Activated T-helper 1 cell treated with anti-CD3 and anti-CD28 coated beads, Interleukin-2, amount 50 U/mL, for 16 hours (primary cell): ENCODE measurements at places on chromosomes 11 and 22.

DNA sequence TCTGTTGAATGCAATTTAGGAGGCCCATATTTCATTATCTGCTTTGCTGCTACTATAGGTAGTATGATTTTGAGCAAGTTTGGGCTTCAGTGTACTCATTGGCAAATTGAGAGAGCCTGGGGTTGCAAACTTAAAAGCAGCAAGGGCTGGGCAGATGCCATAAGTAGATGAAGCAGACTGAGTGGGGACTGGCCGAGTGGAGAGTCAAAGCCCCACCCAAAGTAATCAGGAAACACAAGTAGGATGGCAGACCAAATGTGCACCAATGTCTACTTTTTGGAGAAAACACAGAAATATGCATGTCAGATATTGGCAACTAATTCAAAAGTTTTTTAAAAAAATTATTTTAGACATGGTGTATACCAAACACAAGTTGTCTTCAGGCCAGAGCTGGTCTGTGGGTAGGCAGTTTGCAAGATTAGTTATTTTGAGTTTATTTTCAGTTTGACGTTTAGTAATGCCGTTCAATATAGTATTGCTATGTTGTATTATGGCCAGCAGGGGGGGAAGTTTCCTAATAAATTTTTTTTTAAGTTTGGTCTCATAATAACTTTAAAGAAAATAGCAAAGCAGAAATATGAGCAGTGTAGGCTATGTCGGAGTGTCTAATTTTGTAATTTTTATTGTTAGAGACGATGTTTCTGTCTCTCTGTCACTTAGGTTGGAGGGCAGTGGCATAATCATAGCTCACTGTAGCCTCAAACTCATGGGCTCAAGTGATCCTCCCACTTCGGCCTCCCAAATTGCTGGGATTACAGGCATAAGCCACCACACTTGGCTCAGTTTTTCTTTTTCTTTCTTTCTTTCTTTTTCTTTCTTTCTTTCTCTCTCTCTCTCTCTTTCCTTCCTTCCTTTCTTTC, 105.1 kb downstream of the HIPK3 start:
- DNase-seq = no peak

DNA sequence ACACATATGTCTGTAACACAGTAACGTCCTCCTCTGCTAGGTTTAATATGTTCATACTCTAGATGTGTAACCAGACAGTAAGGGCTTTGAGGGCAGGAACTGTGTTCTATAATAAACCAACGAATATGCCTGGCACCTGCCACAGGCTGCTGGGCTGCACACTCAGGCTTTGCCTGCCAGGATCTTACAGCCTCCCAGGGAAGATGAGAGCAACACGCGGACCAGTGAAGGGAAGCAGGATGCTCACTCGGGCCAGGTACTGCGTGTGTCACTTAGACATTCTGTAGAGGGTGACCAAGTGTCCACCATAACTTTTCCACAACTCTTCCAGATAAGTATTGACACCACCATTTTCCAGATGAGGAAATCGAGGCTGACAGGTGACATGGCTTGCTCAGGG, 21.7 kb upstream of the BAIAP2L2 start:
- no peak for DNase-seq

- no peak for DNase-seq
These were observed 17.9 kb downstream of the TTC17 start for GRCh38 chr11:43376594-43376993.

DNA sequence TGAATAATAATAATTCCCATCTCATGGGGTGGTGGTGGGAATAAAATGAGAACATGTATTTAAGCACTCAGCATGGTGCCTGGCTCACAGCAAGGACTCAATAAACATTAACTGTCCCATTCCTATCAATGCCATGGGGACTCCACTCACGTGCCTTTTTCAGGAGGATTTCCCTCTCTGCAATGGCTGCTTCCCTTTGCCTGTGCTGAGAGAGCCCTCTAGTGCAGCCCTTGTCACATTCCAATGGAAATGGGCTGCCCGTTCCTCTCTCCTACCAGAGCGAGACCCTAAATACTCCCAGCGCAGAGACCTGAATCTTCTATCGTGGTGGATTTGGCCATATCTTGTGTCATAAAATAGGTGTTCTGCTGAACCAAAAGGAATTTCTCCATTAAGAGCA, 621.5 kb upstream of the B3GAT1 start:
- no peak for DNase-seq

DNA sequence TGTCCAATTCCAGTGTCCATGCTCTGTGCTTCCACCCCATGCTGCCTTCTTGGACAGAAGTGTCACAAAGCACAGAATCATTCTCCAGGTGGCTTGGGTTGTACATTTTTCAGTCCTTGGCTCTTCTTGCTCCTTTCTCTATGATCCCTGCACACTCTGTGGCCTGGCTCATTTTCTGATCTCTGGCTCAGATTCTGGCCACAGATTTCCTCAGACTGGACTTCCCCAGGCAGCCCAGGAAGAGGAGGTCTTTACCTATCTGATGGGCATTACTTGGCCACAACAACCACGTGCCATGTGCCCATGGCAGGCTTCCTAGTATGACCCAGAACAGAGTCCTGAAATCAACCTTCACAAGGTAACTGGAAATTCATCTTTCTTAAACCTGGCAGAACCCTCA, 27.2 kb downstream of the SYTL2 start:
- no peak for DNase-seq

GRCh38 chr11:72036687-72037086, 38.0 kb downstream of the IL18BP start:
- DNase-seq = no peak

DNA sequence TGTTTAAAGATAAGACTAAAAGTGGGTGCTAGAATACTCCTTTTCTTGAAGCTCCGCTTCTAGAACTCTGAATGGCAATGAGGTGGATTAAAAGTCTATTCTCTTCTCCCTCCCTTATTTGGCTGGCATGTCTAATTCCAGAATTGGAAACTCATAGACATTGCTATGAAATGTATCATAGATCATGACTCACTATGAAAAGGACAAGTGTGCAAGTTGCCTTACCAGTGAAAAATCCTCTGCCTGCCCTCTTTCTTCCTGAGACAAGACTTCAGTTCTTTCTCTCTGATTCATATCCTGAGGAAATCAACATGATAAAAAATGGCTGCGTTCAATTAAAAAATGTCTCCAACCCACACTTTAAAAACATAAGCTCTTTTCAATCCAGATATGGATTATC, 73.2 kb upstream of the BLID start:
- DNase-seq = no peak

DNA sequence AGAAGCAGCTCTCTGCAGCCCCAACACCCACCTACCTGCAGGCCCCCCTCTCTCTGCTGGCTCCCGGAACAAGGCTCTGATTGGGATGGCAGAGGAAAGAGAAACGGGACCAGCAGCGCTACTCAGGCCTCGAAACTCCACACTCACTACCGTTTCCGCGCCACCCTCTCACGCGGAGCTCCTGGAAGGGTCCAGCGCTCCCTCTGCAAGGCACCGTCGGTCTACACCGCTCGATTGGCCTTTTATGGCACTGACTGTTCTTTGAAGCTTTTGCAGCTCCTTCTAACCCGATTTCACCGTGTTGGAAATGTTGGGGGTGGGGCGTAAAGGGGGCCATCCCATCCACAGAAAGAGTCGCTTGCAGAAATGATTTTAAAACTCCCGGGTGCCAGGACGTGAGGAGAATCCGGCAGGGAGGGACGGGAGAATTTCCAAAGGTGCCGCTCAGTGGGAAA, 323 bp upstream of the PANX1 start:
- no peak for DNase-seq

DNA sequence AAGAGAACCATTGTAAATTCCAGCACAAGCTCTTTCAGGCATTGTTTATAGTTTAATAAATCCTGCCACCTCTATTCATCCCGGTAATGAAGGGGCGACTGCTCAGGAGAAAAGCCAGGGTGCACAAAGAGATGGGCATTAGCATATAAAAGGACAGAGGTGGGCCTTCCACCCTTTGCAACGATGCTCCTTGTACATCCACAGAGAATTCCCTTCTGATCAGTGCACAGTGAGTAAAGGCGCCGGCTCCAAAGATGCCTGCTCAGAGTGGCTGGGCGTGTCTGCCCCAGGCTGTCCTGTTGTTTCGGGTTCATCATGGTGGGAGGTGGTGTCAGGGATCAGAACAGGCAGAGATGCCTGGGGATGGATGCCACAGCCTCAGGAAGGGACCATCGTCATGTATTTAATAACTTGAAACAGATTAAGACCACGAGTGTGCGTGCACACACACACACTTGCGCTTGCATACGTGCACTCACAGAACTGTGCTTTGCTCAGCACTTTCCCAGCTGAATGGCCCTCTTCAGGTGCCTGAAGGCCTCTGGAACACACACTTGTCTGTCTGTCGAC, 305.0 kb downstream of the TBC1D22A start:
- no peak for DNase-seq

DNA sequence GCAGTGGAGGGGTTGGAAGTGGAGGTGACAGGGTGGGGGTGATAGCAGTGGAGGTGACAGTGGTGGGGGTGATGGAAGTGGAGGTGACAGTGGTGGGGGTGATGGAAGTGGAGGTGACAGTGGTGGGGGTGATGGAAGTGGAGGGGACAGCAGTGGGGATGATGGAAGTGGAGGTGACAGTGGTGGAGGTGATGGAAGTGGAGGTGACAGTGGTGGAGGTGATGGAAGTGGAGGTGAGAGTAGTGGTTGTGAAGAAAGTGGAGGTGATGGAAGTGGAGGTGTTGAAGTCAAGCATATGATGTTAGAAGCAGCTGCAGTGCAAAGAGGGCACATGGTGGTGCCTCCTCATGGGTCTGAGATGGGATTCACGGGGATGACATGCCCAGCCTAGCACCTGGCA, 141.5 kb downstream of the CACNA1I start:
- no peak for DNase-seq

GRCh38 chr11:95229993-95230809, 801 bp downstream of the SESN3 start:
- no peak for DNase-seq

DNA sequence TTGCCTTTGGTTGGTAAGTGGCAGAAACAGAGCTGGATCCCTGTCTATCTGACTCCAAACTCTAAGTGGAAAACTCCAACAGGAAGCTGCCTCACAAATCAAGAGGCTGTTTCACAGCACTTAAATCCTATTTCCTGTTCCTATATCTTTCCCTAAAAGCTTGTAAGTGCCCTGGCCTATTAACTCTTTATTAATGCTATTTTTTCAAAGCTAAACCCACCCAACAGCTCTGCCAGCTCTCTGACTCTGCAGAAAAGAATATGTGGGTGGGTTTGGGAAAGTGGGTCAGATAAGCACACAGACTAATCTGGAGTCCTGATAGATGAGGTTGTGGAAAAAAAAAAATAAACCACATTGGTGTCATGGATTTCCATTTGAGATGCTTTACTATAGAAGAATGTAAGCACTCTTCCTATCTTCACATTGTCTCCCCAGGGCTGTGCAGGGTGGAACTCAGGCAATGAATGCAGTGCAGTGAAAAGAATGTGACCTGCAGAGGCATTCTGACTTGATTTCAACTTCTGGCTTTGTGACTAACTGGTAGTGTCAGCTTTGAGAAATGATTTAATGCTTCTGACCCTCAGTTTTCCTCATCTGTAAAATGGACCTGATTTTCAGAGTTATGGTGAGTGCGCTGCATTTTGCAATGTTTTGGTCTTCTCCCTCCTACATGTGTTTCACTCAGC, 125.6 kb downstream of the AASDHPPT start:
- no peak for DNase-seq

DNA sequence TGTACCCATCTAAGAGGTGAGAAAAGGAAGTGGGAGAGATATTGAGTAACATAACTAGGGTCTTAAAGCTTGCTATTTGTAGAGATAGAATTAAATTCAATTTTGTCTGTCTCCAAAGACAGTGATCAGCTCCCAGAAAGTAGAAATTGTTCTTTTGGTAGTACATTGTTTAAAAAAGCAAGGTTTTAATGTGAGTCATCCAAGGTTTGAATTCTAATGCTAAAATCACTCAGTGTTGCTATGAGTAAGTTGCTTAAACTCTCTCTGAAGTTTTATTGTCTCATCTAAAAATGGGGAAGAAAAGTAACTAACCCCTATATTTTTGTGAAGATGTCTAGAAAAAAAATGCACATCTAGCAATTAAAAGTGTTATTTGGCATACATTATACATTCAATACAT, 1004.5 kb upstream of the CCDC90B start:
- DNase-seq = no peak

DNA sequence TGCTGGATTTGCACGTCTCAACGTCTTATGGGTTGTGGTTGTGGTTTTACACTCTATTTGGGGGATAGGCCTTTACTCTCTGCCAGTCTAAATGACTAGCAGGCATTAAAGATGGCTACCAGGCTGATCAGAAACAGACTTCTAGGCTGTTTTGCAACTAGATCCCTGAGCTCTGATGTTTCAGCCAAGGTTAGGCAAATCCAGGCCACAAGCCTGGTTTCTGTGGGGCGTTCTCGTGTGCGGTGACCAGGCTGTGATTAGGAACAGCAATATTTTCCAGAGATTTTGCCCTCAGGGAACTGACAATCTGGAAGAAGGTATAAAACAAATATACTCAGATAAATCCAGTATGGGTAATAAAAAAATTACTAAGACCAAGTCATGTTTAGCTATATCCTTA, 502.4 kb downstream of the INSC start:
- no peak for DNase-seq

DNA sequence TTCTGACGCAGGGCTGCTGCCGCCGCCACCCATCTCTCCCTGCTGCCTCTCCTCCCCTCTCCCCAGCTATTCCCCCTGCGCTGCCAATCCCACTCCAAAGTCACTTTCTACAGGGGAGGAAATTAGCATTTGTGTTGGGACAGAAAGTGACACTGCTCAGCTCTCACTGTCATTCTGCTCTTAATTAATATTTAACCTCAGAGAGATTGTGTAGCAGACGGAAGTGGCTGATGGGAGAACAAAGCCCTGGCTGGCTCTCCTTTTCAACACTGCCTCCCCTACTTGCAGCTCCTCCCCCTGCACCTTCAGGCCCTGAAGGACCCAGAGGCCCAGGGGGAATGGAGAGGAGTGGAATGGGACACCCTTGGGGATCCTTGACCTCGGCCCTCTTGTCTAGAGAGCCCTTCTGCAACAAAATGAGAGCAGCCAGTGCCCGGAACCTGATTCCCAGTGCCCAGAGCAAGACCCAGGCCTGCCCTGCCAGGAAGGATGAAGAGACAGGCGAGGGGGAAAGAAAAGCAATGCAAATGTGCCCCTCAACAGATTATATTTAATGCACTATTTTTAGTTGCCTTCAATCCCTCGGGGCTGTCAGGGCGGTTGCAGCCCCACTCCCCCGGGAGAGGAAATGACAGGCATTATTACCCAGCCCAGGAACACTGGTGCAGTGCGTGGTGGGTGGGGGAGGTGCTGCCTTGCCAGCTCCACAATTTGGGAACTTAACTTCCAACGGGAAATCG, 14.6 kb upstream of the NRGN start:
- DNase-seq = no peak

GRCh38 chr11:60953781-60954180, 1.8 kb upstream of the SLC15A3 start:
- no peak for DNase-seq

DNA sequence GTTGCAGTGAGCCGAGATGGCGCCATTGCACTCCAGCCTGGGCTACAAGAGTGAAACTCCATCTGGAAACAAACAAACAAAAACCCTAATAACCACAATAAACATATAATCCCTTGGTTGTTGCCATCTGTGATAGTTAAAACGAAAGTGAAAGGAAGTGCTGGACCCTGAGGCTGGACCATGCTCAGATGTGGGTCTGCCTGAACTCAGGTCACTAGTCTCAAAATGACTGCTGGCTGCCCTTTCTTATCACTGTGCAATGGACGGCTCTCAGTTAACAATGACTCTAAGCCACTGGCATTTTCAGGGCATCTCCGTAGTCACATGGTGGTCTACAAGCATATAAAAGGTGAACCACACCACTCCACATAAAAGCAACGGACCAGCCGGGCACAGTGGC, 48.2 kb upstream of the FTH1 start:
- no peak for DNase-seq
